Neural crest cell (in vitro differentiated cells): ENCODE measurements at places on chromosomes 16 and 17. TPM values are rescaled to one million over a fixed set of nuclear protein-coding genes. Genes with fewer than 3 reads are reported as not detected.

ALKBH5 gene
- total RNA-seq: 104 and 109 TPM in 2 replicates

PABPN1L gene
- total RNA-seq: not detected in 2 replicates

DNA sequence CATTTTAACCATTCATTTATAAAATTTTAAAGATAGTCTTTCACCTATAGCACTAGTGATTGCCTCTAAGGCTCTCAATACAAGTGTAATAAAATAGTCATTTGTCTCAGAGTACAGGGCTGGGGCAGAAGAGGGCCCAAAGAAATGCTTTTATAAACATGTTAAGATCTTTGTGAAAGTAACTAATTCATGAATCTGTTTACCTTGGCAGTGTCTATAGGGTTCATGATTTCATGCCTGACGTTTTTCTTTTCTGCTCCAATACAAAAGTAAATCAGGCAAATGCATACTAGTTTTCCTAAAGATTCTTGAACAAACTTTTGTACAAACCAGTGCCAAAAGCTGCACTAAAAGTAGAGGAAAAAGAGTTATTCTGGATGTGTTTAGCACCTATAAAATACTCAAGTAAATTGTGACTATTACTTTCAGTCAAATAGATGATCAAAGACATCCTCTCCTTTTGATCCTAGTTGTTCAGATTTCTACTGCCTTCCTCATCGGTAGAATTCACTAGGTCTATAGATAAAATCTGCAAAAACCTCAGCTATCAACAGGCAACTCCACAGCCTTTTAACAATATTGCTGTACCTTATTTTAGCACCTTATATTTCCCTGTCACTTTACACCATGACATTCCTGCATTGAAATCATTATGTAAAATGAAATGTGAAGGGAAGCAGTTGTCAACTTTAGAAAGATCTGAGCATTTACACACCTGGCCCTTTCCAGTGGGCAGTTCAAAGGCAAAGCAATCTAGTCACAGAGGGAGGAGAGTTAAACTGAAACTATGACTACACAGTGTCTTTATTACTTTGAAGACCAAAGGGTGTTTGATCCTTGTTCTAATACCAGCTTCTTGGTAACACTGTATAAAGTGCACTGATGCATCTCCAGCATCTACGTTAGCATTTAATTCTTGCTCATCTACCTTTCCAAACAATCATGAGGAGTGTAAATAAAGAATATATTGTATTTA lies 100.0 kb upstream of the MED13 start:
- no peaks in the 10 kb centered on the region for H3K36me3 ChIP-seq
- H3K4me3 ChIP-seq: no peak overlapping the region
- H3K27ac ChIP-seq: no peak overlapping the region
- H3K4me1 ChIP-seq: no peaks in the 10 kb centered on the region

KCNJ12 gene
- total RNA-seq: 6.1 and 6.6 TPM in 2 replicates

DNA sequence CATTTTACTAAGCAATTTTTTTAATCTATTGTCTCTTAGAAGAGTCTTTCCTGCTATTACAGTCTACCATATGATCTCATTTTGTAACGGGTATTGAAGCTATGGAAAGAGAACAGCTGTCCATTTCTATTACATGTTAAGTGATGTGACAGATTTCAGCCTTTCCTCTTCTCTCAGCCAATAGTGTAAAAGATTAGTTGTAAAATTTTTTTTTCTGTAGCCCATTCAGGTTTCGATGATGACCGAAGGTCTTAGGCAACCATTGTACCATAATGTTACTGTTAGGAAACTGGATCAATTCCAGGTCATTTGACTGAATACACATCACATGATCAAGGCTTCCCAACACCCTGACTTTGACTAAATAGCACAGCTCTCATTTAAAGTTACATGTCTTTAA lies 147.6 kb upstream of the HLF start:
- H3K4me3 ChIP-seq: no peak overlapping the region
- H3K27me3 ChIP-seq: no peaks in the 10 kb centered on the region
- H3K27ac ChIP-seq: peak overlapping the region; percentile 3
- DNase-seq: no peak

- no peaks in the 10 kb centered on the region for H3K27me3 ChIP-seq
- no peak within 1 kb of the TSS for H3K4me3 ChIP-seq
Observed at GRCh38 chr16:67884684-67885083, at the start of gene NRN1L. Gene NRN1L, plus strand, starts transcription at chr16:67884885. Its CDS starts 19 bp downstream, at chr16:67884904.

TEKT1 gene
- not detected in 2 replicates for total RNA-seq

DNA sequence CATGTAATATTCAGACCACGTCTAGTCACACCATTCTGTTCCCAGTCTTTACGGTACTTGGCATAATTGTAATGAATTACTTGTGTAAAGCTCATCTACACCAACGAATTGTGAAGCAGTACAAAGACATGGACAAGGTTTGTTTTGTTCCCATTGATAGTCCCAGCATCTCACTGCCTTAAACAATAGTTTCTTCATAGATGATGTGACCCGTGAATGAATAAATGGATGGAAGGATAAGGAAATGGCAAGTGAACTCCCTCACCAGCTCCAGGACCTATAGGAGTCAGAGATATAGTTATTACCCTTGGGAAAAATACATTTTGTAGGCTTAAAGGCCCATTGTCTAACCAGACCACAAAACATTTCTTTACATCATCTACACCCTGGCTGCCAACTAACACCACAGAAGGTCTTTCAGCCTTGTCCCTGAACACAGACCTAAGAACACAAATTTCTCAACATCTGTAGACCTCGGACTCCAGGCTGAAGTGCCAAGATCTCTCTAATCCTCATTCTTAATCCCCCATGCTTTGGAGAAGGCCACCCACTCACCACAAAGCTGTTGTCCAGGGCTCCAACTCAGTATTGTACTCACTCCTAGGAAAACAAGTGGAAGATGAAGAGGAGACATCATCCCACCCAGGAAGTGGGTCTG lies 38.2 kb downstream of the MAF start:
- H3K4me1 ChIP-seq: peaks cover 12% of the 10 kb centered on the region
- H3K36me3 ChIP-seq: no peaks in the 10 kb centered on the region
- no peak overlapping the region for H3K27ac ChIP-seq
- H3K4me3 ChIP-seq: no peak overlapping the region
